ENCODE measurements at places on chromosomes 7 and 10.

- DNase-seq: no peak
These were observed 1173.3 kb downstream of the GATA3 start for GRCh38 chr10:9227679-9228365.

DNA sequence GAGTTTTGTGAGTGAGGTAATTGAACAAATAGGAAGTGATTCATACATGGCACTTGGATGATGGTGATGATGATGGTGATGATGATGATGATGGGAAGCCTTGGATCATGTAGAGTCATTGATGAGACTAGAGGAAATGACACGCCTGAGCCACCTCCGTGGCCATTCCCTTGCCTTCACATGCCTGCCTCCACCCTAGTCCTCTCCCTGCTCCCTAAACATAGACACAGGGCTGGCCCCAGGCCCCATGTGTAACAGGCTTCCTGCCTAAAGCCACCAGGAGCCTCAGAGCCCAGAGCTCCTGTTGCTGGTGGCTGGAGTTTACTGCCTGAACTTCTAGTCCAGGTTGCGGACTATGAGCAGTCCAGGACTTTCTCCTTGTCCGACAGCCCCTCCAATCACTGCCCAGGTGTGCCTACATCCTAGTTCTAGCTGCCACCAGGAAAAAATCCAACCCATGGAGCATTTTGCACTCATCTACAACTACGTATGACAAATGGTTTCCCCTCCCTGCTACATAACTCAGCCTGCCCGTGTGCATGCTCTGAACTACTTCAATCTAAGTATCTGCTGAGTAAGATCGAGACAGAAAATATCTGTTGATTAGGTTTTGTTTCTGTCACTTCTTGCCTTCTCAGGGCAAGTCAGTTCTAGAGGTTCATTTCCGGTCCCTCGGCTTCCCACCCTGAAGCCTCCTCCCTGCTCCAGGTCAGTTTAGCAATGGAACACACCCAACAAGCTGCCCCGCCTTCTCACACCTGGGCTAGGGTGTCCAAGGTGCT lies 35.5 kb upstream of the KDM7A start:
- DNase-seq: peak; percentile 29

DNA sequence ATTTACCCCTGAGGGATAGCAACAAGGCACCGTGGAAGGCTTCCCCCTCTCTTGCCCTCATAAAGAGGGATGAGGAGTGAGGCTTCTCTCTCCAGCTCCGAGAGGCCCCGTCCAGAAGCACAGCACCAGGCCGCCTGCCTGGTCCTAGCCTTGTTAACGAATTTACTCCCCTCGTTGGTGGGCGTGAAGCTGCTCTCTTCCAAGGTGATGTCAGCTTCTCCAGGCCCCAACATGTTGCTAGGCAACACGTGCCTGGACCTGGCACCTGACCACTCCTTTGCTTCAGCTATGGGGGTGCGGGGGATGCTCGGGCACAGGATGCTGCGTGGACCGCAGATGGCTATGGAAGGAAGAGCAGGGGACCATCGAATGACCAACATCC lies 135.2 kb upstream of the MGMT start:
- DNase-seq: no peak

- no peak for DNase-seq
These were observed 248.1 kb downstream of the AHR start for GRCh38 chr7:17546592-17546991.

- no peak for DNase-seq
These were observed 251.9 kb downstream of the AGMO start for GRCh38 chr7:15309872-15310271.

GRCh38 chr10:22693860-22694259 lies 20.5 kb downstream of the PIP4K2A start:
- DNase-seq: no peak

DNA sequence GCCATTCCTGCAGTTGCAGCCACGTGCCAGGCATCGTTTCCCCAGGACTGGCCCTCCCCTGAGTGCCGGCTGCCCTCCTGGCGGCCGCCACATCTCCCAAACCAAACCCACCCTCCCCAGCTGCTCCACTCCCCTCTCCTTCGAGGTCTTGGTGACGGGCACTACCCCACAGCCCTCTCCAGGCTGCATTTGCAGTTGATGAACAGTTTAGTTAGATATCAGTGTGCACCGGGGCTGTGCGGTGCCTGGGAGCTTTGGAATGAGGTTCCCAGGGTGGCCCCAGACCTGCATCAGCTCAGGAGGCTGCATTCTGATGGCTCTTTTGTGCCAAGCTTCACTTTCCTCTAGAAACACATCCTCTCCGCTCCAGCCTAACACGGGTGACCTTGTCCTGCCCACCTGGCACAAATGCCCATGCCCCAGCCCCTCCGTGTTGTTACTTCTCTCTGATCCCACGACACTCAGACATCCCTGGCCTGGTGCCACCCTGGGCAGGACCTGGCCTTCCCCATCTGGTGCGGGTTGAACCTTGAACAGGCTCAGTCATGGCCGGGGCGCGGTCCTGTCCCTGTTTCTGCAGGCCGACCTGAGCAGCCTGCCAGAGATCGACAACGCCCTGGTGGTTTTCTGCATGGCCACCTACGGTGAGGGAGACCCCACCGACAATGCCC lies 14.5 kb downstream of the TMEM120A start:
- DNase-seq: no peak

DNA sequence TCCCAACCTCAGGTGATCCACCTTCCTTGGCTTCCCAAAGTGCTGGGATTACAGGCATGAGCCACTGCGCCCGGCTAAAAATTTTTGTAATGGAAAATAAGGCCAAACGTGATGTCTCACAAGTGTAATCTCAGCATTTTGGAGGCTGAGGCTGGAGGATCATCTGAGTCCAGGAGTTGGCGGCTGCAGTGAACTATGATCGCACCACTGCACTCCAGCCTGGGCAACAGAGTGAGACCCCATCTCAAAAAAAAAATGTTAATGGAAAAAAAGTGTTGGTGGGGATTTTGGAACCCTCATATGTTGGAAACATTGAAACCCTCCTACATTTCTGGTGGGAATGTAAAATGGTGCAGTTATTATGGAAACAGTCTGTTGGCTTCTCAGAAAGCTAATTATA lies 2.7 kb upstream of the SRPK2 start:
- no peak for DNase-seq

DNA sequence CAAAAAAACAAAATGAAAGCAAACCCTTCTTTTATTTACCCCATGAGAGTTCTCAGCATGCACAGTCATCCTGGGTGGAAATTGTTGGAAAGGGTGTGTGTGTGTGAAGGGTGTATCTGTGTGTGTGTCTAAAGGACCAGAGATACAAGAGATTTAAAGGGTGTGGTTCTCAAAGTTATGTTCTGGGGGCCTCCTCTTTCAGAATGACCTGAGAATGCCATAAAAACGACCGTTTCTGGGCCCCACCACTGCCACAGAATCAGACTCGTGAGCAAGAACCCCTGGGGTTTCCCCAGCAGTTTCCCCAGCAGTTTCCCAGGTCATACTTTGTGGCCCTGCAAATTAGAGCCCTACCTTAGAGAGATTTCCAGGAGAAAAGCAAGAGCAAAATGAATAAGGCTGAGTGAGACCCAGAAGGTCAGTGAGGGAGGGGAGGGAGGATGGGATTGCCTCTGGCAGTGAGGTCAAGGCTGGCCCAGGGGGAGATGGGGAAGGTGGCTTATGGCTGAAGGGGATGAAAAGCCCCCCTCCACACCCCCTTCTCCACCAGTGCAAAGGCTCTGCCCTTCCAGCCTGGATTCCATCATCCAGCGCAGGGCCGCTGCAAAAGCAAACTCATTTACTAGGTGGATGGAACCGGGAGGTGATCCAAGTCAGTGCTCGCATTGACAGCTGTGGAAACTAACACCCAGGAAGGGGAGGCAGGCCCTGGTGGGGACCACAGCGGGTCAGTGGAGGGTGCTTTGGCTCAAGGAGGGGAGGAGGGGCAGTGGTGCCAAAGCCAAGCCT lies 10.2 kb downstream of the PYROXD2 start:
- DNase-seq: no peak

All from NCI-H69 (cell line).